ENCODE measurements at places on chromosomes 7 and 10.

DNA sequence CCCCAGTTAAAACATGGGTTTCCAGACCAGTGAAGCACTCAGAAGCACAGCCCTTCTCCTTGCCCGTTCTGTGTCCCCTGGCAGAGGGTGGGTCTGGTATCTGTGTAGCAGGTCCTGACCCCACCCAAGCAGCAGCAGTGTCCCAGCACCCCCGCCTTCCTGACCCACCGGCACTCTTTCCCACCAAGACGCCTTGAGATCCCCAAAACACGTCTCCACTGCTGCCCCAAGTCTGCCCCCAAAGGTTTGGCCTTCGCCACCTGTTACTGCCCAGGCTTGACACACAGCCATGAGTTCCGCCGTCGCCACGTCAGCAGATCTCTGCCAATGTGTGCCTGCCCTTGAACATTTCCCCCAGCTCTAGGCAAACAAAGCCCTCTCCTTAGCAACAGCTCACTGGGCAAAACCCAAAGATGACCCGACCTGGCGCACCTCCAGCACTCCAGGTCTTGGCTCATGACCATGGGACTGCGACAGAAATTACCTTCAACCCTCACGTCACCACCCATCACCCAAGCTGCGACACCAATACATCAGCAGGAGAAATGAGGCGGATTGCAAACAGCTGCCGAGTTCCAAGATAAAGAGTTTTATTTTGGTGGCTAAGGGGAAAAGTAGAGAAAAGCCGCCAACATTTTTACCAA, 75.6 kb downstream of the CTBP2 start:
- DNase-seq: no peak

- no peak for DNase-seq
Observed at GRCh38 chr7:70949862-70950261, 182.1 kb upstream of the GALNT17 start.

DNA sequence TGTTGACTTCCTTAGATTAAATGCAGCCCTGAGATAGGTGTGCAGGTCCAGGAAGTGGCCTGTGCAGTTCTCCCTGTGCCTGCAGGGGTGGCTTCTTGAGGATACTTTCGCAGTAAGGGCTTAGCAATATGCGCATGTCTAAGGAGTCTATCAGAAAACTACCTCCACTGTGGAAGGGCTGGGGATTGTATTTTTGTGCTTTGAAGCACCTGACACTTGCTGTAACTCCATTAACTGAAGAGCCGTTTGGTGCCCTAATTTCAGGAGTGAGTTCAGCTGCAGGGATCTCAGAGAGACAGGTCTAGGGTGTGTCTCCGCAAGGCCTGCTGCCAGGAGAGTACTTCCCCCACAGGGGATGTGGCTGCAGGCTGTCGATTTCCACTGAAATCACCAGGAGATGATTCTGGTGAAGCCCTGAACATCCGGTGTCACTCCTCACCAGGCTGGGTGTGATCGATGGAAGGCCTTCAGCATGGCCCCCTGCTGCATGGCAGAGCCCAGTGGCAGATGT, 35.5 kb downstream of the IKZF1 start:
- no peak for DNase-seq

- no peak for DNase-seq
Observed at GRCh38 chr7:99132595-99133321, 11.2 kb downstream of the SMURF1 start.

GRCh38 chr10:77715088-77715487, 77.5 kb upstream of the KCNMA1 start:
- DNase-seq: no peak

- DNase-seq: no peak
Observed at GRCh38 chr7:100152937-100153666, 4.4 kb downstream of the LAMTOR4 start.

DNA sequence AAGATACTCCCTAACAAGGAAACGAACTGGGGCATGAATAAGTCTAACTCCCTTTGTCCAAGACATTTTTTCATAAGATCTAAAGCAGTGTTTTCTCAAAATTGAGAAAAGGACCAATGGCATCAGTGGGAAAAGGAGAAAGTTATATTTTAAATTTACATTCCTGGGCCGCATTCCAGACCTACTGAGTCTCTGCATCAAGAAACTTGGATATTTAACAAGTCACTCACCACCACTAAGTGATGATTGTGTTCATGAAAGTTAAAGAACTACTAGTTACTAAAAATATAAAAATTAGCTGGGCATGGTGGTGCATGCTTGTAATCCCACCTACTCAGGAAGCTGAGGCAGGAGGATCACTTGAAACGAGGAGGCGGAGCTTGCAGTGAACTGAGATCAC, 149.6 kb upstream of the MEOX2 start:
- DNase-seq: peak; percentile 30

DNA sequence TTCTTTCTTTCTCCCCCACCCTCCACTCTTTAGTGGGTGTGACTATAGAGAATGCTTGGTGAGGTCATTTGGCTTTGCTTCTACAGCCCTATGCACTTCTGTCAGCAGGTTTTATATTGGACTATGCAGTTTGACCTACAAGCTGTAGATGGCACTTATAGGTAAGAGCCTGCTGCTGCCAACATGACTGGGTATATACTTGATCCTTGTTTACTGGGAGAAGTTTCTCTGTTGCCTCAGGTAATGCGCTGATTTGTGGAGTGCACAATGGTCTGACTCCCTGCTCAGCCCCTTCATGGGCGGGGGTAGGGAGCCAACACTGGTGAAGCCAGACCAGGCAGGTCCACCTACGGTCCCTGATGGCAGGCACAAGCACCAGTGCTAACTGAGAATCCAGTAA, 33.7 kb upstream of the C7orf33 start:
- DNase-seq: no peak
